Ovary (tissue), 10 donors: ENCODE measurements at places on chromosomes 3 and 15. TPM values are rescaled to one million over a fixed set of nuclear protein-coding genes. Genes with fewer than 3 reads are reported as not detected.

Gene NIT2
- 43.1 TPM for total RNA-seq

Gene DAZL
- total RNA-seq: not detected

Gene RETNLB
- total RNA-seq: not detected

Gene ARIH1
- total RNA-seq: 47.9 TPM

Gene MLH1
- 28.8 TPM for total RNA-seq

Gene COL7A1
- 5.1 TPM for total RNA-seq

DNA sequence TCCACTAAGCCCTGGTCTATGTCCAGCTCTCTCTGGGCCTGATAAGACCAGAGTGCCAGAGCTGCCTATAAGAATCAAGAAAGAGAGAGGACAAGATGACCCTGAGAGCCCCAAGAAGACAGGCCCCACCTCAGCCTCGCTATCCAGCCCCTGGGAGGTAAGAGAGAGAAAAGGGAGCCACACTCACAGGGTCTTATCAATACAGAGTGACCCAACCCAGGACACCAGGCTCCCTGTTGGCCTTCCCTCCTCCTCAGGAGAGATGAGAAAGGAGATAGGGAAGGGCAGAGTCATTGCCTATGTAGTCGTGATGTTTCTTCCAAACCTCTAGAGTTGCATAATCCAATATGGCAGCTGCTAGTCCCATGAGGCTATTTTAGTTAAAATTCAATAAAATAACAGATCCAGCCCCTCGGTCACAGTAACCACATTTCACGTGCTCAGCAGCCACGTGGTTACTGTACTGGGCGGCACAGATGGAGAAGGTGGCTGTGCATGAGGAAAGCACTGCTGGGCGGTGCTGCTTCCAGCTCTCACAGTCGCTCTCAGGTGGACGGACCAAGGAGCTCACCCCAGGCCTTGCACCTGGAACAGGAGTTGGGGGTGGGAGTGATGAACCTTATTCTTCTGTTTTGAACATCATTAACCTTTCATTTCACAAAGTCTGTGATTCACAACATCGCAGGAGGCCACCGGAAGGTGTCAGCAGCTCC, 525.8 kb downstream of the SHQ1 start:
- DNase-seq: no peak

DNA sequence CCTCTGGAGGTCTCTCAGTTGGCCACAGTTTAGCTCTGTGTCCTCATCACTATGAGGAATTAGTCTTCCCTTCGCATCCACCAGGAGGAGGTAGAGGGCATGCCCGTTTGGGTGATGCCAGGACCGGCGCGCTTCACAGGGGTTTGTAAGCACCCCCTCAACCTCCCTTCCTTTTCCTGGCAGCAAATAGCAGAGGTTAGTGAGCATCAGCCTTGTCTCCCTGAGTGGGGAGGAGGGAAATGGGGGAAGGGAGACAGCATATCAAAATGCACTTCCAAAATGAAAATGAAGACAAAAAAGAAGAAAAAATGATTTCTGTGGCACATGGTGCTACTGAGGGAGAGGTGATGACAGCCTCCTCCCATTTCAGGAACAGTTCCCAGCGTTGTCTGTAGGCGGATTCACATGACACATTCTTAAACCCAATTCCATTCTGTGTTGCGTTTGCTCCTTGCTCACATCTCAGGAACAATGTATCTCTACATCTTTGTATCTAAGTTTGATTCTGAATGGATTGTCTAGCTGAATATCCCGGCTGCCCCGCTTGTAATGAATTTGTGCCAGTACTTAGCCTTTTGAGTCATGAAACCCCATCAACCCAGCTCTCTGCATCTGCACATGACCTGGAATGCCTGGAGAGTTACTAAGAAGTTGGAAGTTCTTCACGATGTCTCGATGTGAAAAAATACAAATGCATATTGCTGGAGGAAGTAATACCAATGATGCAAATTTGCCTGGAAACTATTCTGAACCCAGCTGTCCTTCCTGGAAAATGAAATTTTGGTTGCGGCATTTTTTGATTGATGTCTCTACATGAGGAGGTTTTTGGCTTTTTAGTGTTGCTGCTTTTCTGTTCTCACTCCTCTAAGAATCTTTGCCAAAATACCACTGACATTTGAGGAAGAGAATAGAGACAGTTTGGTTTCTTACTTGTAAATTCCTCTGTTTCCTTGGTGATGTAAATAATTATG, 45.2 kb downstream of the TYRO3 start:
- DNase-seq: peak; percentile 65

DNA sequence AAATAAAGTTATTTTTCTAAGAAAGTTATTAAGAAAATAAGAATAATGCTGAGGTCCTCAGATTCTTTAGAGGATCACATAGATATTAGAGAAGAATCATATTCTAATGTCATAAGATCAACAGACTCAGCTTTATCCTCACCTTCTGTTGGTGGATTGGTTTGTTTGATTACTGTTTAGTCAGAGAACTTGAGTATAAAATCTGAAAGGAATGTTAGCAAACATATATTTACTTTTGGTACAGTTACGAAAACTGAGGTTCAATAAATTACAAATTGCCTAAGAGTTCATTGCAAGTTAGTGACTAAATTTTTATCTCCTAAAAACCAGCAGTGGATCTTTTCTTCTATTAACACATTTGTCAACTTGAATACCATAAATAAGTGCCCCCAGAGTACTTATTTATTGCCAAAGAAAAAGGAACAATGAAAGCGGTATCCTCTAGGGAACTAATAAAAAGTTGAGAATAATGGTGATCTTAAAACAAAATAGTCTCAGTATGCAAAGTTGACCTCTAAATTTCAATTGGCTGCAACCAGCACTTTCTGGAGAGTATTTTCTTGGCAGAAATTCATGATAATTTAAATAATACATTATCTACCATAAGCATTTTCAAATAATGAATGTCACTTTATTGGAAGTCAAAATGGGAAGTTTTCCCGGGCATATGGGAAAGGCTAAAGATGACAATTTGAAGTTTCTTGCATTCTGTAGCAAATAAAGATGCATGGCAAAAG, 296.8 kb downstream of the OTOL1 start:
- DNase-seq: no peak

- DNase-seq: no peak
Measured at GRCh38 chr3:3101660-3102458, 8.3 kb downstream of the IL5RA start.

- DNase-seq: no peak
Measured at GRCh38 chr15:68526269-68526668, 52.5 kb upstream of the CORO2B start.

- DNase-seq: no peak
Measured at GRCh38 chr3:120144267-120144666, 50.0 kb upstream of the GSK3B start.

GRCh38 chr3:98967758-98968157, 66.3 kb upstream of the DCBLD2 start:
- DNase-seq: no peak

DNA sequence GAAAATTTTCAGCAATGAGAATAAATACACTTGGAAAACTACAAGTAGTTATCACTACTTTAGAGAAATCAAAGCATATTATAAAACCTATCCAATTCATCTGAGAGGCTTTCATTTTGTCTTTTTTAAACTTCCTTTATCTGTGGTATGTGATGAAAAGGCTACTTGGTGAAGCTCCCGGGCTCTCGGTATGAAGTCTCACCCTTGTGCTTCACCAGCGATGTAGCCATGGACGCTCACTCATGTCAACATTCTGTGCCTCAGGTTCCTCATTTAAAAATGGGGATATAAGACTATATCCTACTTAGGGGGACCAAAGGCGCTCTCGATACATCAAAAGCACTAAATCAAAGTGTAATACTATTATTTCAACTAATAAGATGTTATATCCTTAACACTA, 14.9 kb downstream of the SATB1 start:
- DNase-seq: no peak

- no peak for DNase-seq
Measured at GRCh38 chr3:10599017-10599416, 93.6 kb upstream of the ATP2B2 start.

DNA sequence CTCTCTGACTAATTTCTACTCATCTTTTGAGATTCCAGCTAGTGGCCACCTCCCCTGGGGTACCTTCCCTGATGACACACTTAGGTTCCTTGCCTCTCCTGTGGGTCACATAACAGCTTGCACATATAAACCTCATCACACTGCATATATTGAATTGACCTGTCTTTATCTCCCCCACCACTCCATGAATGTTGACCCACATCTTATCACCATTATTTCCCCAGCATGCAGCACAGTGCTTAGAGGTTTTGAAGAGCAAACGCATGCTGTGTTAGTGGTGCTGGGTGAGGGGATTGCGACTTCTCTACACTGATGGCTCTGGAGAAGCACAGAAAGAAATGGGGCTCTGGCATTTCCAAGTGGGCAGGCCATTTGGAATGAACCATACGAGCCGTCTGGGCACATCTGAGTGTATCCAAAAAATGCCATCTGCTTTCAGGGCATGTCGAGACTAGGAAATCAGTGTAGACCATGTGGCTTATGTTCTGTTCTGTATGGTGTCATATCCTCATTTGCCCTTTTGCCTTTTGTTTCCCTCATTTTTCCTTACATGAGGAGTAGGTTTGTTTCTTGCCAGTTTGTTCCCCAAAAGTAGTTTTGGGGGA, 333.2 kb upstream of the TRIM42 start:
- no peak for DNase-seq
